ENCODE measurements at places on chromosomes 5 and 9.
A peak's percentile ranks its signal among the peaks of the same experiment; 100 is the strongest.

DNA sequence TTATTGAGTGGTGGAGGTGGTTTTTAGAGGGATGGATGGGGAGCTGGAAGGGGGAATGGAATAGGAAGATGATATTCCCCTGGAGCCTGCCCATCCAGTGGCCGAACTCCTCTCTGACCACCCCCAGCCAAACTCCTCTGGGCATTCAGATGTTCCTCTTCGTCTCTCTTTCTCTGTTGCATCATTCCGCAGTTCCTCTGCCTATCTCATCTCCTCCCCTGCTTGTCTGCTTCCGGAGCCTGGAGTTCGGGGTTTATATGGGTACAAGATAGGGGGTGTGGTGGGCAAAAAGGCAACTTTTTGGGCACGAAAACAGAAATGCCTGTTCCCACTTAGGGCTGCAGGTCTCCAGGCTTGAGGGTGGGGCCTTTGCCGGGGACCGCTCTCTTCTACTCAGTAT, 12.2 kb upstream of the CDK5RAP2 start:
- DNase-seq: no peak

- no peak for DNase-seq
Measured at GRCh38 chr5:73522989-73523388, 24.7 kb downstream of the BTF3 start.

DNA sequence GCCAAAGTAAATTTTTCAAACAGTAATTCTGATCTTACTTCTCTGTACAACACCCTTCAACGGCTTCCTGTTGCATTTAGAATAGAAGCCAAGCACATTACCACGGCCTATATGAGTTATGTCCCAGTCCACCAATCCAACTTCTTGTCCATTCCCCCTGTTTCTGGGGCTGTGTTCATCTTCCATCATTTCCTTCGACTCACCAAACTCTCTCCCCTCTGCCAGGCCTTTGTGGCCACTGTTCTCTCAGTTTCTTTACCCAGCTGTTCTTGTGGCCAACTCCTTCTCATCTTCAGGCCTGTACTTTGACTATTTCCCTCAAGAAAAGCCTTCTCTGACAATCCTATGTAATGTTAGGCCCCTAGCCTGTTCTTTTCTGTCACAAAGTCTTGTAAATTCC, 259.4 kb upstream of the EFNA5 start:
- no peak for DNase-seq

- no peak for DNase-seq
Measured at GRCh38 chr5:76610196-76610595, 13.0 kb downstream of the F2RL2 start.

GRCh38 chr9:101562966-101563365, 29.3 kb downstream of the RNF20 start:
- DNase-seq: no peak

DNA sequence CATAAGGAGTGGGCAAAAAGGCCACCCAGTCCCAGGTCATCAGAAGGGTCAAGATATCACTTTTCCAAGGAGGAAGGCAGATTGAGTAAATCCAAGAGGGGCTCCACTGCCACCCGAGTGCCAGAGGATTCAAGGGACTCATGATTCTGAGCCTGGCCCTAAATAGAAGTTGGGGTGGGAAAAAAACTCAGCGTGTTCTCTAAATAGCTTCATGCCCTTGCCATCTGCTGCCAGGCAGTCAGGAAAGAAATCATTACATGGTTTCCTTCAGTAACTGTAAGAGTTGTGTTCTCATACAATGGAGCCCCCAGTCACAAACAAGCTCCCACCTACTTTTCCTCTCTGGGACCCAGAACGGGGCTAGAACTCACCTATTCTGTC, 37.2 kb downstream of the SAR1B start:
- no peak for DNase-seq

GRCh38 chr5:98333921-98334320, 439.5 kb upstream of the RGMB start:
- DNase-seq: no peak

DNA sequence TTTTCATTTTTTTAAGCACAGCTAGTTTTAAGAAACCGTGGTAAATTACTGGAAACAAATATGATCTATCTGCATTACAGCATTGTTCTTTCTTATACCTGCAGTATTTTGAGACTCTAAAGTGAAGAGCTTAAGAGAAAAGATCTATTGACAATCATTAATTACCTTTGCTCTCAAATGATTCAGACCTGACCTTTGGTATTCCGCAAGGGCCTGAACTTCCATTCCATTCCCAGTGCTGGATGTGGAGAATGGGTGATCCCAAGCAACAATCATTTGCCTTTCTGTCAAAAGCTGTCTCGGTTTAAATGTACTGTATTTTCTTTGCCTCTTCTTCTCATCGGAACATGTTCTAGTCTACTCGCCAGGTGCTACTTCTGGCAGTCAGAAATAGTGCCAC, 18.9 kb downstream of the NREP start:
- DNase-seq: no peak

- DNase-seq: no peak
Measured at GRCh38 chr5:65446682-65447081, 35.0 kb downstream of the ADAMTS6 start.

DNA sequence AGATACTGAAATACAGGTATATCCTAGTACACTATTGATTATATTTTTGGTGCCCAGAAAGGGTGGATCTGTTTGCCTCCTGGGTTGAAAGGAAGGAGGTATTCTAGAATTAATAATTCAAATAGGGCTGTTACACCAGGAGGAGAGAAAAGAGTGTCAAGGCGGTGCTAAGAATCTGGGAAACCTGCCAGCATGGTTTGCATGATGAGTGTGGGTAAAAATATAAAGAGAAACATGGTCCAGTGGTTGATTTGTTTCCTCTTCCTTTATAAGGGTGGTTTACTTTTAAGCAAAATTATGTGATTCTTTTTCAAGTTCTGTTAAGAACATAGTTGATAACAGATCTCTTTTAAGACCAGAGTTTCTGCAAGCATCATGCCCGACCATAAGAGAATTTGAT, 69.4 kb upstream of the NFIB start:
- DNase-seq: no peak

DNA sequence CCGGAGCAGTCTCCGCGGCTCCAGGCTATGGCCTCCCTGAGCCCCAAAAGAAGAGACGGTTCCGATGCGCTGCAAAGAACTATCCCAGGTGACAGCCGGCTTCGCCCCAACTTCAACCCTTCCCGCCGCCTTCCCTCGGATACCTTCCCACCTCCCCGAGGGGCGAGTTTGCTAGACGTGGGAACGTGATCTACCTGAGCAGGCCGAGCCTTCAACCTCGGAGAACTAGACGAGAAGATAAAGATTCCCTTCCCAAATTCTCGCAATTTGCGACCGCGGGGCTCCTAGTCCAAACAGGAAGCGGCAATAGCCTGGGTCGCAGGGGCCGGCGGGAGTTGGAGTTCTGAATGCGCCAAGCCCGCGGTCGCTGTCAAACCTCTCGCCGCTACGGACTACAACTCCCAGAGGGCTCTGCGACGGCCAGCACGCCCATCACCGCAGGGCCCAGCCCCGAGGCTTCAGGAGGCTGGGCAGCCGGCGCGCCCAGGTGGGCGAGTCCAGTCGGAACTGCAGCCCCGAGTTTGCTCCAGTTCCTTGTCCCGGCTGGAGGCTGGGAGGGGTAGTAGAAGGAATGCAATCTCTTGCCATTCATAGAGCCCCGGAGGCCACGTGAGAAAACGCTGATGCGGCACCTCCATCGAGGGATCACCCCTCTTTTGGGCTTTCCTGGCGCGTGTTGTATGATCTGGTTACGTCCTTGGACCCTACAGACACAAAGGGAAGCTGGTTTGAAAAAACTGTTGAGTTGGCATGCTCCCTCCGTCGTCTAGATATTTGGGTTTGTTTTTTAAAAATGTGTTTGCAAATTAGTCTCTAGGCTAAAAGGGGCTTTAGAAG, at the start of gene SLC38A9:
SLC38A9 (minus strand) TSS at position 302 of the 837 bp plus-strand sequence. CDS start 14,366 bp downstream, outside the sequence.
- DNase-seq: peak; percentile 87

- no peak for DNase-seq
Measured at GRCh38 chr5:126561908-126562307, 33.1 kb downstream of the ALDH7A1 start.

DNA sequence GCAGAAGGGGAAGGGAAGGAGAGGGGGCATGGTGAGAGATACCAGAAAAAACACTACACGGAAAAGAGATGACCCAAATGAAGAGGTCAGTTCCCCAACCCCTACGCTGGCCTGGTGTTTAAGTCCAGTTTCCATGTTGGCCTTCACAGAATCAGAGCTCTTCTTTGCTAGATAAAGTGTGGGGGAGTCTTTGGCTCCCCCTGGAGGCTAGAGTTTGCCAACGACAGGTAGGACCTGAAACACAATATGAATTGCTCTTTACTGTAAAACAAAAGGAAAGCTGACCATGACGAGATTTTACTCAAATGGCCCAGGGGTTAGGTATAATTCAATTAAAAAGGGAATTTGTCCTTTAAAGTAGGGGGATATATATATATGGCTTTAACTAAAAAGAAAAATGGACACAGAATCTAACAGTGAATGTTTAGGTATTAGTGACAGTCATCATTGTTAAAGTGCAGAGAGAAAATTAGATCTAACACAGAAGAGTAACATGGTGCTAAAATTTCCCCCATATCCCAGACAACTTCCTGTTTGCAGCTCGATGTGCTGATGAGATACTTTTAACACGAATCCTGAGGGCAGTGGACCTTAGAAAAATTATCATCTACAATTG, 92.0 kb downstream of the SV2C start:
- peak; percentile 1 for DNase-seq

DNA sequence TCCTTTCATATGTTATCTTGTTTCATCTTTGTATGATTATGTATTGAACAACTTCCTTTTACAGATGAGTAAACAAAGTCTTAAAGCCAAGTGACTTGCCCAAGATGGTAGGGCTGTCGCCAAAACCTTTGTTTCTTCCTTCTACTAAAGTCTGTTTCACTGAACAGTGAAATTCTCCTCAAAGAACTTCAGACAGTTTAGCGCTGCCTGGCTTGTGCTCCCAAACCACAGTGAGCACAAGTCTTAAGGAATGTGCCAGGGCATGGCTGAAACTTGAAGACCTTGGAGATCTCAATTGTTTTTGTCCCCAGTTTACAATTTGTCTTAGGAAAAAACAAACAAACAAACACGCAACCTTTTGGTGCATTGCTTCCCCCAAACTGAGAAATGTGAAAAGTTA, 273.5 kb downstream of the CRB2 start:
- DNase-seq: no peak

DNA sequence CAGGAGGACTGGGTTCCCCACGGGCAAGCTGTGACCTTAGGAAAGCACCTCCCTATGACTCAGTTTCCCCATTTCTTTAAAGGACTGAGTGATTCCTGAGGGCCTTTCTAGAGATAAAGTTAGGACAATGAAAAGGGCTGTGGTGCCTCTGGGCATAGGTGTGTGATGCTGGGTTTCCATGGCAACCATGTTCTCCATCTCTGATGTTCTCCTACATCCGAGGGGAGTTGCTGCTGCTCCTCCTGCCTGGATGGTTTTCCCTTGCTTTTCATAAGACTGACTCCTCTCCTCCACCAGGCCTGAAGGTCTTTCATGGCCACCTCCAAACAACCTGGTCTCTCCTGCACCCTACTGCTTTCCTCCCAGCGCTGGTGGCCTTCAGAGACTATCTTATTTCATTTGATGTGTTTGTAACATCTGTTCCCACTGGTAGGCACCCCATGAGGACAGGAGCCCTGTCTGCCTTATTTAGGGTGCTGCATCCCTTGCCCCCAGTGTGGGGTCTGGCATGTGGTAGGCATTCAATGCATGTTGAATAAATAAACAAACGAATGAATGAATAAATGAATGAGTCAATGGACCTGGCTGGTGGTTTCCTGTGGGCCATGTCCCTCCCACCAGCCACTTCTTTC, 112.2 kb upstream of the HAND1 start:
- no peak for DNase-seq

DNA sequence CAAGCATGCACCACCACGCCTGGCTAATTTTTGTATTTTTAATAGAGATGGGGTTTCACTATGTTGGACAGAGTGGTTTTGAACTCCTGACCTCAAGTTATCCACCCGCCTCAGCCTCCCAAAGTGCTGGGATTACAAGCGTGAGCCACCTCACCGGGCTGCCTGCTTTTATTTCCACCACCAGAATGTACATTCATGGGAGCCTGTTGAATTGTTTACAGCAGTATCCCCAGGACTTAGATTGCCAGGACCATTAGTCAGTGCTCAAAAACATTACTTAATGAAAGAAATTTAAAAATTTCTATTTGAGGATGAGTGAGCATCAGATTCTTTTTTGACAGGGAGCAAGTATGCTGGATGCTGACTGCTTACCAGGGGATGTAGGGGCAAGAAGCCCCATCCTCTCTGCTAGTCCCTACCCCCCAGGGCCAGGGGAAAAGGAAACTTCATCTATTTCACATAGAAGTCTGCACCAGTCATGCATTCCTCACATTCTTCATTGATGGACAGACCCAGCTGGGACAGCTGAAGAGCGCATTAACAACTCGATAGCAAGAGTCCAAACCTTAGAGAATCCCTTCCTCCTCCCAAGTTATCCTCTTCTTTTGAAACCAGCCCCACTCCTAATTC, 10.3 kb upstream of the RGMB start:
- no peak for DNase-seq

DNA sequence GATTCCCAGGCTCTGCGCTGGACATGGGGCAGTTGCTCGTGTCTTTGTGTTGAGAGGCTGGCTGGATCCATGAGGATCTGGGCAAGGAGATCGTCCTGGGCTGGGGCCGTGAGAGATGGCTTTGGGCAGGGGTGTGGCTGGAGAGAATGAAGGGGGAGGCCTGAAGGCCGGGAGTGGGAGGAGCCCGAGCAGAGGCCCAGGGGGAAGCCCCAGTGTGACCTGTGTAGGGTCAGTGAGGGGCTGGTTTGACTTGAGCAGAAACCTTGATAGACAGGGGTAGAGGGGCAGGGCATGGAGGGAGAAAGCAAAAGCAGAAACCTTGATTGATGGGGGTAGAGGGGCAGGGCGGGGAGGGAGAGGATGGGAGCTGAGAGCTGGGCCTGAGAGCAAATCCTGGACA, 54.4 kb upstream of the ASS1 start:
- no peak for DNase-seq

DNA sequence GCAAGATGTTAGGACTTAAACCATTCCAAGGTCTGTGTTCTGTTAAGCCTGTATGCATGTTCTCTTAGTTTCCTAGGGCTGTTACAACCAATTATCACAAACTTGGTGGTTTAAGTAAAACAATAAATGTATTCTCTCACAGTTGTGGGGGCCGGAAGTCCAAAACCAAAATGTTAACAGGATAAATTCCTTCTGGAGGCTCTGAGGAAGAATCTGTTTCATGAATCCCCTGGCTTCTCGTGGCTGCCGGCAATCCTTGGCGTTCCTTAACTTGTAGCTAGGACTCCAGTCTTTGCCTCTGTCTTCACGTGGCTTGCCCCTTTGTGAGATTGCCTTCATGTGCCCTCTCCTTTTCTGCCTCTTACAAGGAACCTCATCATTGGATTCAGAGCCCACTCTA, 30.4 kb downstream of the FEM1C start:
- no peak for DNase-seq

DNA sequence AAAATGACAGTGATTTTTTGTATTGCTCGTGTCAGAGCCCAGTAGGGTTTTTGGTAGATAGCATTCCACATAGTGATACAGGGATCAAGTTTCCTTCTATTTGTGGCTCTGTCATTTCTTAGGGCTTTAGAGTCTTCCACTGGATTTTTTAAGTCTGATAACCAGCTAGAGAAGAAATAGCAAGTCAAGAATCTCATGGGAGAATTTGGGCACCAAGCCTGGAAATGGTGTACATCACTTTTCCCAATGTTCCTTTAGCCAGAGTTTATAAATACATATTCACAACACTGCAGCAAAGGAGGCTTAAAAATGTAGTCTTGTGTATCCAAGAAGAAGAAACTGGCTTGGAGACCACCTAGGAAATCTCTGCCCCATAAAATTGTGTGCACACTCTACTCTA, 647.1 kb upstream of the KLF4 start:
- DNase-seq: no peak

- DNase-seq: no peak
Measured at GRCh38 chr5:19626211-19626610, 361.8 kb downstream of the CDH18 start.

All from amygdala (tissue), 56 donors.